ENCODE measurements at places on chromosomes 16 and 17.

GRCh38 chr17:75475144-75475835 is 18.9 kb downstream of the TMEM94 start:
- DNase-seq = no peak

GRCh38 chr17:12522743-12523183 is 142.9 kb upstream of the MYOCD start:
- DNase-seq = no peak

DNA sequence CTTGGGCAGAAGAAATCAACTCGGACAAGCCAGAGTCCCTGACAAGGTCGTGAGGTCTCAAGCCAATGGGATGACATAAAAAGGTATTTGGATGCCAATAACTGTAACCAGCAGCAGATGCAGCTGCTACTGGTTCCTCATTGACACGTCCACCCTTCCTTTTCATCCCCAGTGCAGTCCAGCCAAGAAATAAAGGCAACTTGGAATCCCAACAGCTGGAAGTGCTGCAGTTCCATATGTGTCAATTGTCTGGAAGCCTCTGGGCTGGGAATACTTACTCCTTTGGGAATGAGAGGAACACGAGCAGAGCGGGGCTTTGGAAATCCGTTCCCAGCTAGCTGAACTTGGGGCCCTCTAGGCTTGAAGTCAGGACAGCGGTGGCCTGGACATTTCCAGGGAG is 360.4 kb upstream of the ZFHX3 start:
- no peak for DNase-seq

DNA sequence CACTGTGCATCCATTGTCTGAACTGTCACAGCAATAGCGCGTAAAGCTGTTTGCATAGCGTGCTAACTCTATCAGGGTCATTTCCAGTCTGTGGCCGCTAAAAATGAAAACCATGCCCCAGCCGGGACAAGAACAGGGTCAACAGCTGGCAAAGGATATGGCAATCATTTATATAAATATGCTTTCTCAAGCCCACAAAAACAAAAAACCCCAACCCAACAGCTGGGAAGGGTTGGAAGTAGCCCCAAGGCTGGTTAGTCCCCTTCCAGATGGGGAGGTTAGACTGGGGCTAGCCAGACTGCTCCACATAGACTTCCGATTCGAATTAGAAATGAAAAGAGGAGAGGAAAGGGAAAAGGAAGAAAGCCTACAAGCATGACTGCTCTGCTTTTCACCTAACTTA is 203.3 kb upstream of the TBX2 start:
- no peak for DNase-seq

DNA sequence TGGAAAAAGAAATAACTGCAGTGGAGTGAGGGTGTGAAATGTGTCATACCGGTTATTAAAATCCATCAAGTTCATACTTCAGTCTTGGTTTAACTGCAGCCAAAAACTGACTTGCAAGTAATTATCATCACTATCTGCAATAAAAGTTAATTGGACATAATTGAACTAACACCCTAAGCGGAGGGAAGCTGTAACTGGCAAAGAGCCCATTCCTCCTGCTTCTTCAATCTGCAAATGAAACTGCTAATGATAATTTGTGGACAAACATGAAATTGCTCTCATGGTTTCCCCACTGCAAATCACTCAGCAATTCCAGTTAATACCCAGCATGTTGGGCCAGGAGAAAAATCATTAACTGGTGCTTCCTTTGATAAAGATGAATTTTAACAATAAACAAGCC is 46.5 kb downstream of the FAM222B start:
- no peak for DNase-seq

DNA sequence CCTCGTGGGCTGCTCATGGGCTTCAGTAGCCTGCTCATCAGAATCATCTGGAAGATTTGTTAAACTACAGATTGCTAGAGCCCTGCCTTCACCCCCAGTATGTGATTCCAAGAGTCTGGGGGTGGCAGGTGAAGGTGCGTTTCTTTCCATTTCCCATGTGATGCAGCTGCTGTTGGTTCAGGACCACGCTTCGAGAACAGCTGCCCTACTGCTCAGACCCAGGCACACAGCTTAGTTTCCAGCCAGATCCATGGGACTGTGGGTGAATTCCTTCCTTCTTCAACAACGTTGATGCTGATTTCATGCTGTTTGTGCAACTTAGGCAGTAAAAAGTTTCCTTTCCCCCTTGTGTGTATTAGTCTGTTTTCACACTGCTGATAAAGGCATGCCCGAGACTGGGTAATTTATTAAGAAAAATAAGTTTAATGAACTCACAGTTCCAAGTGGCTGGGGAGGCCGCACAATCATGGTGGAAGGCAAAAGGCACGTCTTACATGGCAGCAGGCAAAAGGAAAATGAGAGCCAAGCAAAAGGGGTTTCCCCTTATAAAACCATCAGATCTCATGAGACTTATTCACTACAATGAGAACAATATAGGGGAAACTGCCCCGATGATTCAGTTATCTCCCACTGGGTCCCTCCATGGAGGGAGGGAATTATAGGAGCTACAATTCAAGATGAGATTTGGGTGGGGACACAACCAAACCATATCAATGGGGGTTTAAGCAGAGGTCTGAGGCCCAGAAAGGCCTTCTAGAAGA is 159.2 kb downstream of the XYLT1 start:
- DNase-seq = no peak

DNA sequence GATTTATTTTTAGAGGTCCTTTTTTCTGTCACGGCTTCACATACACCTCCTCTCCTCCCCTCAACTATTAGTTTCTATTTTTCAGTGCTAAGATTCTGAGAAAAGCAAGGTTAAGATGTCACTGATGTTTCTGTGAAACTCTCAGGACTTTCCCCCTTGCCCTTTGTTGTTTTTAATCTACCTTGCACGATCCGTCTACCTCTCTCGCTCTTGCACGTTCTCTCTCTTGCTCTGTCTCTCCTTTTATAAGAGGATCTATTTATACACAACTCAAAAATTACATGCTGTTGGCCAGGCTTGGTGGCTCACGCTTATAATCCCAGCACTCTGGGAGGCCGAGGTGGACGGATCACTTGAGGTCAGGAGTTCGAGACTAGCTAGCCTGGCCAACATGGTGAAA is 43.6 kb downstream of the RPA1 start:
- no peak for DNase-seq

DNA sequence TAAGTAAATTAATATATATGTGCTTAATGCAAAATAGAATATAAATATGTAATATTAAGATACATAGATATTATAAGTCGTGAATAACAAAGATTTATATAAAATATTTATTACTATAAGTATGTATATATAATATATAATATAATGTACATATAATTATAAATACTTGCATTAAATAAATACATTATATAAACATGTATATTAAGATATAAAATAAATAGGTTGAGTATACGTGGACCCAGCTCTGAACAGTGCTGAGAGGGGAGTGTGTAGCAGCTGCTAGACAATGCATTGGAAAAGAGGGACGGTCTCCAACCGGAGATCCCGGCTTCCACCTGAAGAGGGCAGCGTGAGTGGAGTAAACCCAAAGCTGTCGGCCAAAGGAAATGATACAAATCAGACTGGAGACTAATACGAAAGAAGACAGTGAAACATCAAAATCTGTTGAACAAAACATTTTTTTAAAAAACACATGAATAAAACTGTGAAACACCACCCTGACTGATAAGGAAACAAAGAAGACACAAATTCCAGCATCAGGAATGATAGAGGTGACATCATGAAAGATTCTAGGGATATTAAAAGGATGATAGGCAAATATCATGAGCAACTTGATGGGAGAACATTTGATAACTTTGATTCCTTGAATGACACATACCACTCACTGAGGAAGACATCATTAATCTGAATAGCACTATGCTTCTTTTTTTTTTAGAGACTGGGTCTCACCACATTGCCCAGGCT is 125.4 kb upstream of the CHMP6 start:
- DNase-seq = peak; percentile 40

GRCh38 chr16:802461-802860 is 1.9 kb upstream of the GNG13 start:
- no peak for DNase-seq

GRCh38 chr16:84044118-84044488 is 1.5 kb upstream of the SLC38A8 start:
- no peak for DNase-seq

- no peak for DNase-seq
Measured at GRCh38 chr17:74987909-74988711, 678 bp downstream of the CDR2L start.

- DNase-seq = no peak
Measured at GRCh38 chr17:21039839-21040575, 2.8 kb downstream of the USP22 start.

GRCh38 chr17:61088556-61088955 is 311.1 kb upstream of the TBX2 start:
- DNase-seq = no peak

DNA sequence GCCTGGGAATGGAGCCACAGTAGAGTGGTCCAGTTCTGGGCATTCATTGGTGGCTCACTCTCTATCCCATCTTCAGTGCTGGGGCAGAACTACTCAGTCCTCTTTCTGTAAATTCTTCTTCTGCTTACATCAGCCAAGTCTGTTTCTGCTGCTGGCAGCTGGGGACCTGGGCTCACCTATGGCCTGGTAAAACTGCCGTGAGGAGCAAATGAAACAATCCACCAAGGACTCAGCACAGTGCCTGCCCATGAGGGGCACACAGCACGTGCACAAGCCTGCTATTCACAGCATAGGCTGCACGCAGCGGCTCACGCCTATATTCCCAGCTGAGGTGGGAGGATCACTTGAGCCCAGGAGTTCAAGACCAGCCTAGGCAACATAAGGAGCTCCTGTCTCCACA is 30.9 kb upstream of the SNN start:
- no peak for DNase-seq

GRCh38 chr17:64278614-64279013 is 15.6 kb upstream of the TEX2 start:
- no peak for DNase-seq

DNA sequence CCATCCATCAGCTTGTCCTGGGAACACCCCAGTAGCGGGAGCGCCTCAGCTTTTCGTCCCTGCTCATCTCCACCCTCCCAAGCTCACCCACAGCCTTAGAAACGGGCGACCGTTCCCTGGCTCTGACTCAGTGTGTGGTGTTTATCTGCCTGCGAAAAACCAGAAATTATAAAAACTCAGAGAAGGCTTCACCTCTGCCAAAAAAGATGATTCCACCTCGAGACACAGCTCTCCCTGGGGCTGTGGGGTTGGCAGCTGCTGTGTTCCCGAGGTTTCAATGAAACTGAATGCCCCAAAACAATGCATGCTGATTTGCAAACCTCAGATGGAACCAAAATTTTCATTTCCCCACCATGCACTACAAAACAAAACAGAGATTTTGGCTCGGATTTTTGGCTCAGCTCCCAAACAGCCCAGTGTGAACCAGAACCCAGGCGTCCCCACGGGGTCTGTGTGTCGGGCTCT is 62.4 kb upstream of the MED9 start:
- no peak for DNase-seq

DNA sequence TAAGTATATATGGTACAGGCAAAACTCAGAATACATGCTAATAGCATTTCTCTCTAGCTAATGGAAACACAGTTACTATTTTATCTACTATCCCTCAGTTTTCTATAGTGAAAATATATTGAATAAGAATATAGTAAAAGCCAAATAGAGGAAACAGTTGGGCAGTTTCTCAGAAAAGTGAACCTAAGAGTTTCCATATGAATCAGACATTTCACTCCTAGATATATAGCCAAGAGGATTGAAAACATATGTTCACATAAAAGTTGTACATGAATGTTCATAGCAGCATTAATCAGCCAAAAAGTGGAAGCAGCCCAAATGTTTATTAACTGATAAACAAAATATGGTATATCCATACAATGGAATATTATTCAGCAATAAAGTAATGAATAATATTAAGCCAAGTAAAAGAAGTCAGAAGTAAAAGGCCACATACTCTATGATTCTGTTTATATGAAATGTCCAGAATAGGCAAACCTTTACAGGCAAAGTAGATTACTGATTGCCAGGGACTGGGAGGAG is 134.6 kb downstream of the CYB561 start:
- no peak for DNase-seq

DNA sequence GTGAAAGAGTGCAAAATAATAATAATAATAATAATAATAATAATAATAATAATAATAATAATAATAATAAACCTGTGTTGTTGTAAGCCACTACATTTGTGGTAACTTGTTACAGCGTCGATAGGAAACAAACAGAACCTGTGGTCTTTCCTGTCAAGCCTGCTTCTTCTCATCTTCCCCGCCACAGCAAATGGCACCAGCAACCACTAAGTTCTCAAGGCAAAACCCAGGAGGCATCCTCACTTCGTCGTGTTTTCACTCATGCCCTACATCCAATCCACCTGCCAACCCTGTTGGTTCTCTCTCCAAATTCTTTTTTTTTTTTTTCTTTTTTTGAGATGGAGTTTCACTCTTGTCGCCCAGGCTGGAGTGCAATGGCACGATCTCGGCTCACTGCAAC is 34.2 kb downstream of the ITGAE start:
- DNase-seq = no peak

DNA sequence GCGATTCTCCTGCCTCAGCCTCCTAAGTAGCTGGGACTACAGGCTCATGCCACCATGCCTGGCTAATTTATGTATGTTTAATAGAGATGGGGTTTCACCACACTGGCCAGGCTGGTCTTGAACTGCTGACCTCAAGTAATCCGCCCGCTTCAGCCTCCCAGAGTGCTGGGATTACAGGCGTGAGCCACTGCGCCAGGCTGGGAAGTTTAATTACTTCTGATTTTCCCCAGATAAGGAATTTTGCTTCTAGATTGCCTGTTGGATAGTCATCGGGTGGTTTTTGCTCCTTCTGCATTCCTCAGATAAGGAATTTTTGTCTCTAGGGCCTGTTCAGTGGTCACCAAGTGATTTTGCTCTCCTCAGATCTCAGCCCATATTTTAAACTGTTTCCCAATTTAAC is 112.5 kb downstream of the MAP2K4 start:
- no peak for DNase-seq

GRCh38 chr17:44581868-44582267 is 24.6 kb downstream of the FZD2 start:
- no peak for DNase-seq

DNA sequence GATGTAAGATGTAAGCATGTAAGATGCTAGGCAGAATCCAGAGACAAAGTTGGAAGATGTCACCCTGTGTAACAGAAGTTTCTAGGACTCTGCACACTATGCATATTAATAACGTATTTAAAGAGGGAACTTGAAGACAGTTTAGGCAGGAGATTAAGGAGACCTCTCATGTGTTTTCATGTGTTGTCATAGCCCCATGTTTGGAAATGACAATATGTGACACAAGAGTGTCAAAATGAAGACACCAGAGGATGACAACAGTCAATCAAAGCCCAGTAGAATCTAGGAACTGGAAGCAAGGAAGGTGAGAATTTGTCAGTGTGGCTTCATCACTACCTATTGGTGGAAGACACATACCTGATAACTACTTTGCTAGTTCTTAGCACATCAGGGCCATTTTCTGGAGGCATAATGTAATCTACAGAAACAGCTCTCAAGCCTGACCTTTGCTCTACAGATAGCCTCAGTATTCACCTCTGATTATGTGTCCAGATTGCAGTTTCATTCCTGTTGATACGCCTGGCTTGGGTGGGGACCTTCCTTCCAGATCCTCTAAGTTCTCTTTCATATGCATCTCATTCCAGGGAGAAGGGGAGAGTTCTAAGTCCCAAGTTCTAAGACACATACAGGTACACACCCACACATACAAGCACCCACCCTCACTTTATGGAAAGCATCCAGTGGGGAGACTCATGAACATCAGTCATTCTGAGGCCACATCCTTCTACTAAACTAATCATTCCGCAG is 26.3 kb downstream of the PMP22 start:
- no peak for DNase-seq

All from activated T-helper 1 cell treated with anti-CD3 and anti-CD28 coated beads, Interleukin-2, amount 50 U/mL, for 16 hours (primary cell).